ENCODE measurements at places on chromosomes 2 and 18.

GRCh38 chr18:31942291-31942998, 483 bp downstream of the TRAPPC8 start:
- DNase-seq = peak; percentile 5

DNA sequence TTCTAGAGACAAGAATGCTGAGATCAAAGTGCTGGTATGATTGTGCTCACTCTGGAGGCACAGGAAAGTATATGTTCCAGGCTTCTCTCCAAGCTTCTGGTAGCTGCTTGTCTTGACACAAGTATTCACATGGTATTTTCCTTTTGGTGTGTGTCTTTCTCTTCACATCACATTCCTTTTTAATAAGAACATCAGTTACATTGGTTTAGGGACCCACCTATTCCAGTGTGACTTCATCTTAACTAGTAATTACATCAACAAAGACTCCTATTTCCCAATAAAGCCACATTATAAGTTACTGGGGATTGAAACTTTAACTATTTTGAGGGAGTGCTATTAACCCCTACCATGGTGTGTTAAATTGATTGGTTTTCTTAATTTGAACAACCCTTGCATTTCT, 119.1 kb downstream of the FSIP2 start:
- DNase-seq = no peak

GRCh38 chr18:56200381-56200911, 437.9 kb downstream of the TXNL1 start:
- DNase-seq = no peak

GRCh38 chr2:96753661-96754282, 6.9 kb upstream of the CNNM4 start:
- DNase-seq = no peak

DNA sequence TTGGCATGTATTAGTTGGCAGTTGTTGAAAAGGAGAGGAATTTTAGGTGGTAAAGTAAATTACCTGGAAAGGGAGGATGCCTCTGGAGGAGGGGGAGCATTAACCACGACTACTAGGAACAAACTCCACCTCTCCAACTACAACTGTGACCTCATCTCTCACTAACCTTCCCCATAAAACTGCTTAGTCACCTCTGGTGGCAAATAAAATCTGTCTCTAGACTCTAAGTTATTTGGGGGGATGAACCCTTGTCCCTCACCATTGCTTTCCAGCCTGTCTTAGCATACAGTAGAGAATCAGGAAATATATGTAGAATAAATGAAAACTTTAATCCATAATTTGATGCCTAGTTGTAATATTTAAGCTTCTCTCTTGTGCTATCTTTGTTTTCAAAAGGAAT, 27.6 kb upstream of the MYO1B start:
- DNase-seq = no peak

DNA sequence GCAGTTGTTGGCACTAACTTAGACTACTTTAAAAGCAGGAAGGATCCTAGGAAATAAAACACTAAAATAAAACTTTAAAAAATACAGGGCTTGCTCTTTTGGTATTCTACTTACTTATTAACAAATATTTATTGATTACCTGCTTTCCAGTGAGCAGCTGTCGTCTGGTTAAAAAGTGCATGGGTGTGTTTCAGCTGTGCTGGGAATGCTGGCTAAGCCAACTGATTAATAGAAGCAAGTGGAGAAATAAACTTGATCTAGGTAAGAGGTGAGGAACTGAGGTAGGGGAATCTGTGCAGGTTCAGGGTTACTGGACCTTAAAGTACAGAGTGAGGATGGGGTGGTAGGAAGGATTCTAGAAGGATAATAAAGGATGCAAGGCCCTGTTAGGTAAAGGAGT, 110.8 kb downstream of the SPTBN1 start:
- DNase-seq = no peak

DNA sequence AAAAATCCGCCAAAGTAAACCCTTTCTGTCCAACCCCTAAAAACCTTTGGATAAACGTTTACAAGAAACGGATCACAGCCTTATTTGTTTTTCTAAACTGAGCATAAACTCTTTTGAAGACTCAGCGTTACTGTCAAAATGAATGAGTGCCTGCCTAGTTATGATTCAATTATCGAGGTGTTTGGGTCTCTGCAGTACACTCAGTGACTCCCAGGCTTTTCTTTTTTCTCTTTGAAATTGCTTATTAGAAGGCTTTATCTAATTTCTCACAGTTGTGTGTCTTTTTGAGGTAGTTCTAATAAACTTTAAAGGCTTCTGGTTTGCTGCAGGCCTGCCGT, 663 bp downstream of the RHBDD1 start:
- DNase-seq = no peak

DNA sequence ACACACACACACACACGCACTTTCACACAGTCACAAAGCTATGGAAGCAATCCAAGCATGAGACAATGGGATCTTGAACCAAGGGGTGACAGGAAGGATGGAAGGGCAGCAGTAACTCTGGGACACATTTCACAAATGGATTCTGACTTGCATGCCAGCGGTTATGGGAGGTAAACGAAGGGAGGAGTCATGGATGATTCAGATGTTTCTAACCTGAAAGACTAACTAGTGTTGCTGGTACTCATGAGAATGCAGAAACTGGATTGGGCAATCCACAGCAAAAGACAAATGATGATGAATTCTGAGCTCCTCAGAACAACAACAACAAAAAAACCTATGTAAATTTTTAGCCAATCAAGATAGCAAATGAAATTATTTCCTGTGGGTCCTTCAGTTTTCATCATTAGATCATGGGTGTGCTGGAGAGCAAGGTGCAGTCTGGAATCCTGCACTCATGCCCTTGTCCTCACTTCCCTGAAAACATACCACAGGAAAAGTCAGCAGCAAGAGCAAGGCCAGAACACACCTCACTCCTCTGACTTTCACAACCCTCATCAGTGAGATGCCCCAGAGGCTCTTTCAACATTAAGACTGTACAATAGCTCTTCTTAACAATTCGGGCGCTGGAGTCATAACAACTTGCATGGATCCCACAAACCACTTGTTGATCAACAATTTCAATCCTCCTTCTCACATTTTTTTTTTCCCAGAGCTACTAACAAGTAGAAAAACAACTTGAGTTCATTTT, 32.6 kb downstream of the ABCA12 start:
- no peak for DNase-seq

- peak; percentile 37 for DNase-seq
These were observed 16.2 kb downstream of the ATG16L1 start for GRCh38 chr2:233267516-233268245.

DNA sequence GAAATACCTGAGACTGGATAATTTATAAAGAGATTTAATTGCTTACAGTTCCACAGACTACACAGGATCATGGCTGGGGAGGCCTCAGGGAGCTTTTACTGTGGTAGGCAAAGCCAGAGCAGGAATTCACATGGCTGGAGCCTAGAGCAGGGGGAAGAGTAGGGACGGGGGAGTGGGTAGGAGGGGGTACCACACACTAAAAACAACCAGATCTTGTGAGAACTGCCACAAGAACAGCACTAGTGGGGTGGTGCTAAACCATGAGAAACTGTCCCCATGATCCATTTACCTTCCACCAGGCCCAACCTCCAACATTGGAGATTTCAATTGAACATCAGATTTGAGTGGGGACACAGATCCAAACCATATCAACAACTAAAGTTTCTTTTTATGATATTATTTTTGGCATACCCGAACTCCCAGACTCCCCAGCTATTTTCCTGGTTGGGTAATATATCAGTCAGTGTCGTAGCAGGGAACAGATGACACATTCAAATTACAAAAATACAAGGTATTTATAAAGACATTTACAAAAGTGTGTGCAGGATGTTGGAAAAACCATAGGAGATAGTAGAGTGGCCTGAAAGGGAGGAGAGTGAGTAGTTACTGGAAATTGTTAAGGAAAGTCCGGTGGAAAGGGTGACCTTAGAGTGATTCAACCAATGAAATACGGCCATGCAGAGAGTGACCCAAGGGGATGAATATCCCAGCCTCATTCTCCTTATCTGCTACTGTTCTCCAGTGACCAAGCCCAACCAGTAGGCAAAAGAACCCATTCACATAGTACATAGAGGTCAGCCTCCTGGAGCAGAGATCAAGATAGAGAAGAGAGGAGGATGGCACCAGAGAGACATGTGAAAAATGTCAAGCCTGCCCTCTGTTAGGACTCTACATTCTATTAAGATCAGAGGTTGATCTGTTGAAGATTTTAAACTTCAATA, 8.8 kb downstream of the RPL37A start:
- DNase-seq = no peak

GRCh38 chr2:42567806-42568400, 529 bp upstream of the MTA3 start:
- no peak for DNase-seq

GRCh38 chr2:133841900-133842299, 273.6 kb upstream of the NCKAP5 start:
- no peak for DNase-seq

- DNase-seq = no peak
These were observed 150.7 kb downstream of the GALNT14 start for GRCh38 chr2:30987566-30987965.

- DNase-seq = no peak
These were observed at the start of gene TFPI for GRCh38 chr2:187554011-187554703. Gene TFPI, minus strand, starts transcription at chr2:187554435. Its CDS starts 50,667 bp downstream, at chr2:187503768.

DNA sequence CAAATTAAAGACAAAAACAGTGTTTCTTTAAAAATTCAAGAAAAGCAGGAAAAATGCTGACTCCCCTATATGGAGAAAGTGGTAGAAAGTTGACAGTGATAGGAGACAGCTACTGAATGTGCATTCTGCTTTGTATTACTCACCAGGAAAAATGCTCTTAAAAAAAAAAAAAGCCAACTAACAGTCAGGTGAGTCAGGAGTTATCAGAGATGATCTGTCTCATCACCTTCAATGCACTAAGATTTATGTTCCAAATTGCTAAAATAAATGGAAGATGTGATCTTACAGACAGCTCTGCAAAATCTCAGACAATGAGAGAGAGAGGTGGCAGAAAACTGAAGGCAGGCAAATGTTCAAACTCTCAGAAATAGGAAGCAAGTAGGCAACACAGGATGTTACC, 47.6 kb upstream of the ZNF521 start:
- no peak for DNase-seq

- DNase-seq = no peak
These were observed 37.7 kb downstream of the SESTD1 start for GRCh38 chr2:179226961-179227259.

DNA sequence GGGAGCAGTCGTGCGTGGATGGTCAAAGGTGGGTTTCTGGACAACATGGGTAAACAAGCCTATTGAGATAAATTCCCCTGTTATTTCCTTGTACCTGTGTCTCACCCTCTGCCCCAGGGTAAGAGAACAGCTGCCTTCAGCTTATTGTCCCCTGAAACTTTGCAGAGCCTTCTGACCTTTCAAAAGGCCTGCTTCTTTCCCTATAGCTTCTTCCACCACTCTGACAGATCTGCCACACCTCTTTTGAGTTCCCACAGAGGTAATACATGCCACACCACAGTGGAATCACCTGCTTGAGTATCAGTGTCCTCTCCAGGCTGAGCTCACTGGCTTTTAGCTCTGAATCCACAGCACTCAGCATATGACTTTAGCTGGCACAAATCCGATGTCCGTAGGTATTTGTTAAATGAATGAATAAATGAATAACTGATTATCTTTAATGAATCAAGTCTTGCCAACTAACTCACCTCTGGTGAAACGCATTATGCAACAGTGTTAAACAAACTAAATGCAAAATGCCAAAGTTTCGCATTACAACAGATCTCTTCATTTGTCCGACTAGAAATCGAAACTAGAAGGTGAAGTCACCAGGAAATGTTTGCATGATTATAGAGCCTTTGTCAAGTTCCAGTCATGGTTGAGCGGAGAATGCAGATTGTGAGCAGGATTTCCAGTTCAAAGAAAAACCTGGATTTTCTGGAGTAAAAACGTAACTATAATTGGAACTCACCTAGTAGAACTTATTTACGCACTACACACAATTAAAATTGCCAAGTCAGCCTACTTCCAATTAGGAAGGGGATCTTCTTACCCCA, 16.4 kb downstream of the DYNAP start:
- DNase-seq = no peak

DNA sequence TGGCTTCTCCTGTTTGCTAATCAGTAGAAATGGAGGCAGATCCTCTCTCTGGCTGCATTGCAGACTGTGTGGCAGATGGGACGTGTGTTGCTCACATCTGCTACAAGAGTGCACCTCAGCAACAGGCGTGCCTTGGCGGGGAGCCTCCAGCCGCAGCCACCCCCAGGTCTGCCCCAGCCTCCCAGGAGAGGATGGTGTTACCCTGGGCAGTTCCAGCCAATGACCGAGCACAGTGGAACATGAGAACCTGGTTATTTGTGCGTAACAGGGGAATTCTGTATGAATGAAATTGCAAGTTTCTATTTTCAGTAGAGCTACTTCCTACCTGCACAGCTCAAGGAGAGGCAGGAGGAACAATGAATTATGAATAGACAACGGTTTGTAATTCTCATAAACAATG, 130.6 kb upstream of the CBLN2 start:
- no peak for DNase-seq

- DNase-seq = no peak
These were observed 196.5 kb downstream of the MYO1B start for GRCh38 chr2:191441496-191442214.

GRCh38 chr18:32389858-32390257, 80.8 kb downstream of the GAREM1 start:
- no peak for DNase-seq

- DNase-seq = no peak
These were observed 2.3 kb downstream of the PKDCC start for GRCh38 chr2:42050010-42050702.

DNA sequence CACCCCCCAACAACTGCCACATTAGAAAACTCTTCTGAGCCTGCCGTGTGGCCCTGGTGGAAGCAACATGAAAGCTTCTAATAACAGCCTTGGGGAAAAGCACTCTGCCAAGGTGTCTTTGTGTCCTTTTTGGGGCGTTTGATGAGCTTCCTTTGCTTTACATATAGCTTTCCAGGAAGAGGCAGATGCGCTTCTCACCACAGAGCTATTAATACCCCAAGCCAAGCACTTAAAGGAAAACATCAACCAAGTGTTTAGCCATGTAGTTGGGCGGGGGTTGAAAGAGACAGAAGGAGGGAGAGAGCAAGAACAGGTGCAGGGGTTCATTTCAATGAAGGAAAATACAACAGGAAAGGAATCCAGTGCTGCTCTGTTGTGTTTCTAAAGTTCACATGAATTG, 176.1 kb downstream of the VAPA start:
- no peak for DNase-seq

Data from stimulated activated CD4-positive, alpha-beta T cell treated with anti-CD3 and anti-CD28 coated beads, Interleukin-2, amount 100 ng/mL, for 48 hours (primary cell).